NCI-H1417 treated with DMSO at 0.1 percent for 48 hours (cell line): ENCODE measurements at places on chromosomes 1 and 21.

GRCh38 chr21:36732761-36733160 lies 33.8 kb downstream of the SIM2 start:
- DNase-seq: no peak

DNA sequence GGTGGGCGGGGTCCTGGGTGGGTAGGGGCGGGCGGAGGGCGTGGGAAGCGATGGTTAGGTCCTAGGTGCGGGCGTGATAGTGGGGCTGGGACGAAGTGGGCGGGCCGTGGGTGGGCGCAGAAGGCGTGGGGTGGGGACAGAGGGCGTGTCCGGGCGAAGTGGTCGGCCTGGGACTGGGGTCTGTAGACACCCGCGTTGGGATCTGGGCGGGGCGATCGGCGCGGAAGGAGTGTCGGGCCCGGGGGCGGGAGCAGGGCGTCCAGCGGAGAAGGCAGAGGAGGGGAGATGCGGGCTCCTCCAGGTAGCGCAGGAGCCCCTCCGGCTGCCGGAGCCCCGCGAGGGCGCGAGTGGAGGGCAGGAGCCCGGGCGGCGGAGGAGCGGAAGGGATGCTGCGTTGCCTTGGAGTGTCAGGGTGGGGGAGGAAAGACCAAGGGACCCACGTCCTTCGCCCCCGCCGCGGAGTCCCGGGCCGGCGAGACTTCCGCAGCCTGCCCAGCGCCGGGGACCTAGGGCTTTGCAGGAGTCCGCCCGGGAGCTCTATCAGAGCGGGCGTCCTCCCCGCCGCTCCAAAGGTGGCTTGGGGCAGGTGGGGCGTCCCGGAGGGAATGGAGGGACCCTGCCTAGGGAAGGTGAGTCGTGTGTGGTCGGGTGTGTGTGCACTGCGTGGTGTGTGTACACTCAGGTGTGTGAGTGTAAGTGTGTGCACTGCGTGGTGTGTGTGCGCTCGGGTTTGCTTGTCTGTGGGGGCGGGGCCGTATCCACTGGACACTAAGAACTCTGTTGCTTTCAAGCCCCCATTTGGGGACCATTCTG lies 27.0 kb upstream of the PRSS38 start:
- no peak for DNase-seq

- DNase-seq: no peak
These were observed 102.7 kb upstream of the DPH5 start for GRCh38 chr1:101128211-101128727.

- no peak for DNase-seq
These were observed 379.2 kb upstream of the SPAG17 start for GRCh38 chr1:118563981-118564951.

GRCh38 chr1:202067188-202067974 lies 55.3 kb upstream of the GPR37L1 start:
- DNase-seq: no peak

GRCh38 chr1:55035904-55036303 lies 3.4 kb upstream of the PCSK9 start:
- no peak for DNase-seq

GRCh38 chr1:90707363-90707710 lies 9.8 kb downstream of the BARHL2 start:
- DNase-seq: no peak

DNA sequence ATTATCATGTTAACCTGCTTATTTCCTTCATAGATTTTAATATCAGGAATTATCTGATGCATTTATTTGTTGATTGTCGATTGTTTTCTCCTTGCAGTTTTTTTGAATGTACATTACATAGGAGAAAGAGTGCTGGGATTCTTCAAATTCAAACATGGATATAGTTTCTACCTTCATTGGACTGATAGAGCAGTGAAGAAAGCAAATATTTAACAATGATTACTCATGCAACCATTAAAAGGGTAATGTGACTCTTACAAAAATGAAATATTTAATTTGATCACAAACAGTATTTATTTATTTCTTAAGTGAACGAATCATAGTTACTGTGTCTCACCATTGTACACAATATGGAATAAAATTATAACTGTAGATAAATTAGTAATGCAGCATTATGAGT lies 350.9 kb downstream of the BRINP3 start:
- DNase-seq: no peak

DNA sequence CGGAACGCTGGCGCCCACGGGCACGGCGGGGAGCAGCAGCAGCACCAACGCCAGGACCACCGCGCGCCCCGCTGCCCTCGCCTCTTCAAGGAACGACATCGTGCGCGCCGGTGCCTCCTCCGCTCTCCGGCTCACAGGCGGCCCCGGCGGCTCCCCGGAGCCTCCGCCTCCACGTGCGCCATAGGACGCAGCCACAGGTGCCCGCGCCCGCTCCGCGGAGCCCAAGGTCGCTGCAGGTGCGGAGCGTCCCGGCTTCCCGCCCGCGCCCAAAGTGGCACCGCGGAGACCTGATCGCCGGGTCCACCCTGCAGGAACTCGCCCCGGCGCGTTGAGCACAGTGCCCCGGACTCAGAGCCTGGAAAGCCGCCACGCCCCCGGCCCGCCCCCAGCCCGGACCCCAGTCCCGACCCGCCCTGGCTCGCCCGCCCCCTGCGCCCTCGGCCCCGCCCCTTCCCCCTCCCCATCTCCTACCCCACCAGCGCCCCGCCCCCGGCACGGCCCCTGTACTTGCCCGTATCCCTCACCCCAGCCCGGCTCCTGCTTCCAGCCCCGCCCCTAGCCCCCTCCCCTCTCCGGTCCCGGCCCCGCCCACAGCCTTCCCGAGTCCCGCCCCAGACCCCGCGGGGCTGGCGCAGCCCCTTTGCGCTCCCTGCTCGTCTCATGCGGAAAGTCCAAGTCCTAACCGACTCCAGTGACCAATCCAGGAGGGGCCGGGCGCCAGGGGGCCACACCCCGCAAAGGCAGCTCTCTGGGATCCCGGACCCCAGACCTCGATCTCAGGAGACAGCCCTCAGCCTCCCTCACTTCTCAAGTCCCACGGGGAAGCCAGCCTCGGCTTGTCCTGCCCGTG lies at the start of gene MEGF6:
Gene MEGF6, minus strand, starts transcription at position 339 of the 850 bp plus-strand sequence. Its CDS starts 240 bp downstream, at position 99.
- DNase-seq: no peak

DNA sequence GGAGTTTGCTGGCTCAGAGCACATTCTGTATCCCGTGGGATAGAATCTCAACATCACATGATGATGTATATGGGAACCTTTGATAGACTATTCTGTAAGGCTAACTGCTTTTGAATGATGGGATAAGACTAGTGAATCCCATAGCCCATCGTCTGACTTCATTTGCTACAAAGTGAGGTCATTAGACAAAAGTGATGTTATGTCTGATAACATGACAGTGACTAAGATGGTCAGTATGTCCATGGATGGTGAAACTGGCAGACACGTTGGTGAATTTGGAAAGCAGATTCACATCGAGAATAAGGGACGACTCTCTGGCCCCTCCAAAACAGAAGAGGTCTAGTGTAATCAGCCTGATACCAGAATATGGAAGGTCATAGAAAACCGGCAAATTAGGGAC lies 108.4 kb downstream of the HHAT start:
- no peak for DNase-seq

GRCh38 chr1:161267321-161267720 lies 8.8 kb downstream of the PCP4L1 start:
- no peak for DNase-seq

DNA sequence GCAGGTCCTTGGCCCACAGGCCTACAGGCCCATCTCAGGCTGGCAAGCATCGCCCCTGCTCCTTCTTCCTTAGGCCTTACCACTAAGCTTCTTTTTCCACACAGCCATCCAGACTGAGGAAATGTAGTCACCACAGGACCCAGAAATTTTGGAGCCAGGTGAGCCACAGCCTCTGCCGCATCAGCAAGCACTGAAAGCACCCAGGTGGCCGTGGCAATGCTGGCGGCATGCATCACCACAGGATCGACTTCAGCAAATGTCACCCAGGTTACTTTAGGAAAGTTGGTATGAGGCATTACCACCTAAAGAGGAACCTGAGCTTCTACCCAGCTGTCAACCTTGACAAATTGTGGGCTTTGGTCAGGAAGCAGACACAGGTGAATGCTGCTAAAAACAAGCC lies 11.6 kb downstream of the PIGM start:
- DNase-seq: no peak

DNA sequence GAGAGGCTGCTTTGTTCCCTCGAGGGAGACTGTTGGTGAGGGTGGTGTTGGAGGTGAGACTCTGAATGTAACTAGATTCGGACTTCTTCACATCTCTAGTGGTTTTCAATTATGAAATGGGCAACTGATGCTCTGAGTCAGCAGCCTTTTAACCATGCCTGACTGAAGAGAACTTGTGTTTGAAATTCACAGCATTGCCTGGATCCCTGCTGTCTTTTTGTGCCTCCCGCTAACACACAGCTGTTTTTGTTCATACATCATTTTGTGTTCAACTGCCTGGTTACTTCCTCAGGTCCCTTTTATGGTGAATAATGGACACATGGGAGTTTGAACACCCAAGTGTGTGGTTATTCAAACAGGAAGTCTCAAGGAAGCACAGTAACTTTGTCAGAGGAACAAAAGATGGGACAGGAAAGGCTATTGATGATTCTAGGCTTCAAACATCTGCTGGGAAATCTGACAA lies 16.8 kb downstream of the LAMC1 start:
- DNase-seq: peak; percentile 43

GRCh38 chr1:43238991-43239469 lies 30.8 kb upstream of the TMEM125 start:
- DNase-seq: no peak

DNA sequence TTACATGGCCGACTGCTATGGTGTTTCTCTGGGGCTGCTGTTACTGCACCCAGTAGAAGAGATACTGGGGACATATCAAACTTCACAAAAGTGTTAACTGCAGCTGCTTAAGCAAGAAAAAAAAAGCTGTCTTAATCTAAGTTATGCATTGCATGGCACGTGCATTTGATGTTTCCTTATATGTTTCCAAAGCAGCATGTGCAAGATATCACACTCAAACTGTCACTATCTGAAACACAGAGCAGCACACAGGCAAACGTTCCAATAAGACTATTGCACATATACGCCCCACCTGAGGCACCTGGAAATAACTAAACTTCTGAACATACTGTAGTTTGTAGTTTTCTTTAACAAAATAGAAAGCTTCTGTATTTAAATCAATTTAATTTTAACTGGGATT lies 671.4 kb upstream of the ADGRL2 start:
- DNase-seq: no peak

GRCh38 chr21:27564684-27565301 lies 597.9 kb upstream of the ADAMTS5 start:
- DNase-seq: peak; percentile 25

- DNase-seq: no peak
These were observed 151.8 kb upstream of the ST6GALNAC5 start for GRCh38 chr1:76715474-76715873.

DNA sequence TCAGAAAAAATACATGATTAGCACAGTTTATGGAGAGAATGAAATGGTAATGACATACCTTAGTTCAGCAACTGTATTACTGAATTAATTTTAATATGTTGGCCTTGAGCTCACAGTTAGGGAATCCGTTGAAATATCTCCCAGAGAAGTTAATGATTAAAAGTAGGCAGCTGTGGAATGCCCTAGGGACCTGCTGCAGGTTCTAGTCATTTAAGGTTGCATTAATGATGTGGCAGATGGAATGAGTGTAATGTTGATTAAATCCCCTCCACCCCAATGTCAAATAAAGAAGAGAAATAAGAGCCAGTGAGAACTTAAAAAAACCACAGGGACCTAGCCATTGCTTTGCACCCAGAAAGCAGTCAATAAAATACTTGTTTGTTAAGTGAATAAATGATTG lies 40.3 kb upstream of the TRIM45 start:
- no peak for DNase-seq

DNA sequence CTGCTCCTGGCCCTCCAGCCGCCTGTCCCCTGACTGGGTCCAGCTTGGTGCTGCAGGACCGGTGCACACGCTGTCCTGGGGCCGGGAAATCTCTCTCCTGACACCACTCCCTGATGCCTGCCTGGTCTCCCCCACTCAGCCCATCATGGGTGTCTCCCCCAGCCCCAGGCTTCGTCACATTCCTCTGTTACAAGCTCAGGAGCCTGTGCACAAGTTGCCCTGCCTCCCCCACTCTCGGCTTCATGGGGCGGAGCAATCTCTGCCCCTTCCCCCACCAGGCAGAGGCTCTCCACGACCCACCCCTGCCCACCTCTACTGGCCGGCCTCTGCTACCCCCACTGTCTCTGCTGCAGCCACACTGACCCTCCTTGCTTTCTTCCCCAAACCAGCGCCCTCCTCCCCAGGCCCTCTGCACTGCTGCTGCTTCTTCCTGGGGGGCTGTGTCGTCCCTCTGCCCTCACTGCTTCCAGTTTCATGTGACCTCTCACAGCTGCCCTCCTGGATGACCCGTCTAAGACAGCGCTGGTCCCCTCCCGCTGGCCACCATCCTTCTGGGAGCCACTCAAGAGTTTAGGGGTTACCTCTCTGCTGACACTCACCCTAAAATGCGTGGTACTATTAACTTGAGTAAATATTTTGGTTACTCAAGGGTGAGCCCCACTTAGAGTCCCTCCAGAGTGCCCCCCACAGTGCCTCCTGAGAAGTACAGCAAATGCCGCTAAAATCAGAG lies 5.7 kb upstream of the RIPK4 start:
- DNase-seq: no peak

DNA sequence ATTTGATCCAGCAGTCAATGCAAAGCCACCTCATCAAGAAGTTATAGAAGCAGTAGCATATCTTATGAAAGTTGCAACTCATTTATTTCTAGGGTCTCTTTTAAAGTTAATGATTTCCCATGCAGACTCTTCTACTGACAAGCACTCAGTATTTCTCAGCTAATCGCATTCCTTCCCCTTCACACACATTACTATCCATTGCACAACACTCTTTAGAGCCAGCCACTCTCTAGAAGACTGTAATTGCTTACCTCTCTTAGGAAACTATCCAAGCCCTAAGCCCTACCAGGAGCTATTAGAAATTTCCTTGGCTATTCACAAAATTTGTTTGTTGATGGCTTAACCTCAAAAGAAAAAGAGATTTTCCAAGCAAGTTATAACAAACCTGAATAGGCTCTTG lies 106.0 kb downstream of the ADAMTS1 start:
- DNase-seq: no peak

DNA sequence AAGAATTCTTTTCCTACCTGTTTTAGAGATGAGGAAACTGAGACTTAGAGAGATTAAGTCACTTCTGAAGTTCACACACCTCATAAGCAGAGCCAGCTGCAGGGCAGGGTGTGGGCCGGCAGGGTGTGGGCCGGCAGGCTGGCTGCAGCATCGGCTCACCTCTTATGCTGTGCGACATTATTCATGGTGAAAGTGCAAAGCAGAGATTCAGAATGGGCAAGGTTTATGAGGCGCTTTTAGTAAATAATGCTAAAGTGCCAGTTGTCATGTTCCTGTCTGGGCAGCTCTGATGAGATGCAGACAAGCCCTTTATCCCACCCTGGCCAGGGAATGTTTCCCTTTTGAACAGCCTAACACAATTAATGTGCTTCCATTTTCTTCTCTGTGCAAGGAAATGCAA lies 14.6 kb downstream of the MAB21L3 start:
- no peak for DNase-seq

GRCh38 chr1:28447679-28448078 lies 58.2 kb upstream of the RCC1 start:
- DNase-seq: no peak

- no peak for DNase-seq
These were observed 104.8 kb upstream of the SLC45A1 start for GRCh38 chr1:8213136-8213535.

- DNase-seq: no peak
These were observed 16.2 kb downstream of the WNT2B start for GRCh38 chr1:112524986-112525385.
